ENCODE measurements at places on chromosomes 3 and 15.

DNA sequence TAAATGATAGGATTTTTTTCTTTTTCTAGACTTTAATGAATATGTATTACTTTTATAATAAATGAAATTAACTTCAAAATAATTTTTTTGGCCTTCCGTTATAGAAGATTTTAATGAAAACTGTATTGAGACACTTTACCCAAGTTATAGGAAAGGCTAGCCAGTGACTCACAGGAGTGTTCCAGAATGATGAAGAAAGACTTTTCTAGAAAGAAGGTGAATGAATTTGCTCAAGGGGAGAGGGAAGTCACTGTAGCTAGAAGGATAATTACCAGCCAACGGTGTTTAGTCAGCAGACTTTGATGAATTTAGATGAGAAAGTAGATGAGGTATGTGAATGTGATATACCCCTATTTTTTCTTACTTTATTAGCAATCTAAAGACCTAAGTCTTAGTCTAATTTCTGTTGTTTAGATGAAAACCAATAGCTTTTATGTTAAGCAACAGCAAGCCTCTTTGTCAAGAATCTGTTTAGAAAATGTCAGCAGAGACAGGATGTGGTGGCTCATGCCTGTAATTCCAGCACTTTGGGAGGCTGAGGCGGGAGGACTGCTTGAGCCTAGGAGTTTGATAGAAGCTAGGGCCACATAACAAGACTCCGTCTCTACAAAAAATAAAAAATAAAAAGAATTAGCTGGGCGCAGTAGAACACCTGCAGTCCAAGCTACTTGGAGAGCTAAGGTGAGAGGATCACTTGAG is 3.2 kb downstream of the ALAS1 start:
- DNase-seq: no peak

DNA sequence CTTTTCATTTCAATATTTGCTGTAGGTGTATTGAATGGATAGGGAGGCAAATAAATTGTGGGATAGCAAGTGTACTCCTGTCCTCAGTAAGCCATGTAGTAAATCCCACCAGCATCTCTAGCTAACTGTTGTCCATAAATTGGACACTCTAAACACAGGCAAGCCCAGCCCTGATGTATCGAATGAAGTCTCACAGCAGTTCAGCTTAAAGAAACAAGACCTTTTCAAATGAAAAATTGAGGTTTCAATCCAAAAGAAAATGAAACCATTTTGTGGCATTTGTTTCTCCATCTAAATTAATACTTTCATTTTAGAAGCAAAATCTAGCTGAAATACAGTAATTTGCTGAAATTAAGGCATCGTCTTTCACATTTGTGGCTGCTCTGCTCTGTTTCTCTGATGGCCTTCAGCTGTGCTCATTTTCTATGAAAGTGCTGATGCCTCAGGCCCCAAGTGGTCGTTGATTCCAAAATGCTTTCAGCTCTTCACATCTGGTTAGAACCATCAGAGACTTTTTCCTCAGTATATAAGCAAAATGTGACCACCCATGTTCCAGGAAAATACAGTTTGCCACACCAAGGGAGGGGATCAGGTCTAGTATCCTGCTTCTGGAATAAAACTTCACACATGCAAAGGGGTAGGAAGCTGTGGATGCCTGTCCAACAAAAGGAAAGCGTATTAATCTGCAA is 245.0 kb downstream of the ZMAT3 start:
- no peak for DNase-seq

- DNase-seq: peak; percentile 62
These were observed 390.4 kb upstream of the LMCD1 start for GRCh38 chr3:8110966-8111798.

- DNase-seq: no peak
These were observed at the start of gene RHCG for GRCh38 chr15:89496155-89497098. RHCG (minus strand) TSS chr15:89496583; CDS start chr15:89496544, 39 bp downstream.

DNA sequence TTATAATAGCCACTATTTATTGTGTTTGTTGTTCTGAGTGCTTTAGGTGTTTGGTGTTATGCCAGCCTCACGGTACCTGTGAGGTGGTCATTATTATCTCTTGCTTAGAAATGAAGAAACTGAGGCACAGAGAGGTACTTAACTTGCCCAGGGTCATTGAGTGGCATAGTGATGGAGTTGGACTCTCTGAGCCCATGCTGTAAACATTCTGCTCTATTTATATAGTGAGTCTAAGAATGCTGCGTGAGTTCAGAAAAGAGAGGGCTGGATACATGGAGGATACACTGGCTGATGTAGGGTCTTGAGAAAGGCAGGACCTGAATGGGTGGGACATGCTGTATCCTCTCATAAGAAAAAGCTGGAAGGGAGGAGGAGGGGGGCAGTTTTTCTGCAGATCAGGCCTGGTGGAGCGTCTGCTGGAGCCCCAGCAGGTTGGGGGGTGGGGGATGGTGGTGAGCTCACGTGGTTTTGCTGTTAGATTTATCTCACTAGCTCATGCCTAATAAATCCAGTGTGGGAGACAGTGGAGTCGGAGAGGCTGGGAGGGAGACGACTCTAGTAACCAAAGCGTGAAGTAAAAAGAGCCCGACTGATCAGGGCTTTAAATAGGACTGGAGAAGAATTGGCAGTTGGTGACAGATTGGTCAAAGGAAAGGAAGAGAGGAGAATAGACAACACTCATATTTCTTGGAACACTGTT is 16.0 kb downstream of the MED12L start:
- no peak for DNase-seq

DNA sequence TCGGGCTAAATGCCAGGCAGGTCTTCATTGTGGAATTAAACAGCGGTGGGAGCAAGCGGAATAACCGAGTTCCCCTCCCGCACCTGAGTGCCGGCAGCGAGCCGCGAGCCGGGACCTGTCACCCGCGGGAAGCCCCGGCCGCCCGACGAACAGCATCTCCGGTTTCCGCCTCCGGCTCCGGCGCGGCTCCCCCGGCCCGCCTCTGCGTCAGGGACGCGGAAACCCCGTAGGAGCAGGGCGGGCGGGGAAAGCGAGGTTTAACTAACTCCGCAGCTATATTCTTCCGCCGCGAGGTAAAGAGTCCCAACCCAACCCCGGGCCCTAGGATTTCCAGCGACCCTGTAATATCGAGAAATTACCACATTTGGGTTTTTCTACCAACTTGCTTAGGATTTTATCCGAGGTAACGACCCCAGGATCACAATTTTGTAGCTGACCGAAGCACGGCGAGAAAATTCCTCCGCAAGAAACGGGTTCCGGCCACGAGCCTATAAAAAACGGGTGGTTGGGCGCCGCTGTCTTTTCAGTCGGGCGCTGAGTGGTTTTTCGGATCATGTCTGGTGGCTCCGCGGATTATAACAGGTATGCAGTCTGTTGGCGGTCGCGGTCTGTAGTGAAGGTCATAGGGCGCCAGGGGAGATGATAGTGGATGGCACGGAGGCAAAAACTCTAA is at the start of gene EIF4A2:
EIF4A2 (plus strand) TSS at position 520 of the 673 bp plus-strand sequence; CDS start at position 554, 34 bp downstream.
- DNase-seq: peak; percentile 98
